Mucosa of descending colon (tissue), 3 donors: ENCODE measurements at places on chromosomes 2 and 18.
A peak's percentile ranks its signal among the peaks of the same experiment; 100 is the strongest.

- DNase-seq: no peak
Measured at GRCh38 chr2:135800513-135801460, 36.2 kb downstream of the LCT start.

DNA sequence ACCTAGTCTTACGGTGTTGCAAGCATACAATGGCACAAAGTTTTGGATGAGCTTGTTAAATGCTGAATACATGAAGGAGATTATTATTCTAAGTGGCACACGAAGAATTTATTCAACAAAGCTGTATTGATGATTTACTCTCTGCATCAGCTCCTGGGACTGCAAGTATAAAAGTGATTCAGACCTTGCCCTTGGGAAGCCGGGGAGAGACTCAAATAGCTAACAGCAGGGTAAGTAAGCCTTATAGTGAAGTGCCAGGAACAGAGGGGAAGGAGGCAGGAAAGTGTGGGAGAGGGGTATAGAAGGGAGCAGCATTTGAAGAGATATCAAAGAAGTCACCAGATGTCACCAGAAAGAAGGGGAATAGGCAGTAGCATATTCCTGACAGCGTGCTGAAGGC is 115.4 kb downstream of the MCFD2 start:
- no peak for DNase-seq

DNA sequence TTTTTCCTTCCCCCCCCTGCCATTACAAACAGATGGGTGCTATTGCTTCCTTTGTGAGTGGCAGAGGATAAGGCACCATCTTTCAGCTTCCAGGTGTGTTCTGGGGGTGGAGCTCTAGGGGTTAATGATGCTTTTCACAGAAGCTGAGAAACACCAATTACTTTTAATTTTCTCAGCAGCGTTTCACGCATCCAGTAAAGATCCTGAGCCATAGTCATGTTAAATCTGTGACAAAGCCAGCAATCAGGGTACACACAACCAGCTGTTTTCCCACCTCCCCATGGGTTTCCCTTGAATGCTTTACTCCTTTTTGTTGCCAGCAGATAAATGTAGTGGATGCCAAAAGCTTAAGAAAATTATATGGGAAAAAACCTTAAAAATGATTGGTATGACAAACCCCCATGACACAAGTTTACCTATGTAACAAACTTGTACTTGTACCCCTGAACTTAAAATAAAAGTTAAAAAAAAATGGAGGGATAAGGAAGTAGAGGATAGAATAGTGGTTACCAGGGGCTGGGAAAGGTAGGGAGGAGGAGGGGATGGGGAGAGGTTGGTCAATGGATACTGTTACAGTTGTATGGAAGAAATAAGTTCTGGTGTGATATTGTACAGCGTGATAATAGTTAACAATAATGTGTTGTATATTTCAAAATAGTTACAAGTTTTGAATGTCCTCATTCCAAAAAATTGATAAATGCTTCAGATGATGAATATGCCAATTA is 70.0 kb downstream of the ACOXL start:
- DNase-seq: no peak

- DNase-seq: no peak
Measured at GRCh38 chr2:206875701-206876100, 63.6 kb upstream of the CPO start.

DNA sequence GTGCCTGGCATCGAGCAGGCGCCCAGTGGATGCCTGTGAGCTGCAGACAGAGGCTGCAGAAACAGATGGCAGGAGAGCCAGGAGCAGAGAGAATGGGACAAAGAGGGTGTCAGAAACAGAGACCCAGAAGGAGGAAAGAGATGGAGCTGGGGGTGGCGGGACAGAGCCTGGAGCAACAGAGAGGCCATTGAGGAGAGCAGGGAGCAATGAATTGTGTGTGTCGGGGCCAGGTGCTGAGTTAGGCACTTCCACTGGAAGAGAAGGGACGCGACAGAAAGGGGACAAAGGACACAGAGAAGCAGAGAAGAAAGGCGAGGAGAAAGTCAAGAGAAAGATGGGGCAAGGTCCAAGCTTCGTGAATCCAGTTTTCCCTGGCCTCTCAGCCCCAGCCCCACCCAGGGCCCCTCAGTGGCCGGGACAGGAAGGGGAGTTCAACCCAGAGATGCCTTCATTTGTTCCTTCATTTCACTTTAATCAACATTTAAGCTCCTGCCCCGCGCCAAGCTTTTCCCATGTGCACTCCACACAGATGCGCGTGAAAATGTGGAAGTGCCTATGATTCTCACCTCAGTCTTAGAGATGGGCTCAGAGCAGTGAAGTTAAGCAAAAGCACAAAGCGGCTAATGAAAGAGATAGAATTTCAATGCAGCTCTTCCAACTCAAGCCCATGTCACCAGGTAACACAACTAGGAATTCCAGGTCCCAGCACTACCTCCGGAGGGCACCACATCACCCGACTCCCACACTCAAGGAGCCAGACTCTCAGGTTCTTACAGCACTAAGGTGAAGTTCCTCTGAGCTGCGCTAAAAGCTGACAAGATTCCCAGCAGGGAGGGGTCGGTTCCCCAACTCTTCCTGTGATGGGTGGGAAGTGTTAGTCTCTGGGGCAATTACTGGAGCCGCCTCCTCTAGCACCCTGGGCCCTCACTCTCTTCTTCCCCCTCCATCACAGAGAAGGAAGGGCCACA is 55.1 kb downstream of the TNS1 start:
- peak; percentile 32 for DNase-seq

GRCh38 chr18:30775629-30776028 is 266.9 kb downstream of the DSC3 start:
- DNase-seq: no peak

- DNase-seq: no peak
Measured at GRCh38 chr2:143190431-143190830, 61.2 kb downstream of the ARHGAP15 start.

GRCh38 chr2:38213619-38214167 is 137.7 kb upstream of the CYP1B1 start:
- no peak for DNase-seq

- no peak for DNase-seq
Measured at GRCh38 chr18:2961821-2962220, 51.1 kb downstream of the LPIN2 start.

DNA sequence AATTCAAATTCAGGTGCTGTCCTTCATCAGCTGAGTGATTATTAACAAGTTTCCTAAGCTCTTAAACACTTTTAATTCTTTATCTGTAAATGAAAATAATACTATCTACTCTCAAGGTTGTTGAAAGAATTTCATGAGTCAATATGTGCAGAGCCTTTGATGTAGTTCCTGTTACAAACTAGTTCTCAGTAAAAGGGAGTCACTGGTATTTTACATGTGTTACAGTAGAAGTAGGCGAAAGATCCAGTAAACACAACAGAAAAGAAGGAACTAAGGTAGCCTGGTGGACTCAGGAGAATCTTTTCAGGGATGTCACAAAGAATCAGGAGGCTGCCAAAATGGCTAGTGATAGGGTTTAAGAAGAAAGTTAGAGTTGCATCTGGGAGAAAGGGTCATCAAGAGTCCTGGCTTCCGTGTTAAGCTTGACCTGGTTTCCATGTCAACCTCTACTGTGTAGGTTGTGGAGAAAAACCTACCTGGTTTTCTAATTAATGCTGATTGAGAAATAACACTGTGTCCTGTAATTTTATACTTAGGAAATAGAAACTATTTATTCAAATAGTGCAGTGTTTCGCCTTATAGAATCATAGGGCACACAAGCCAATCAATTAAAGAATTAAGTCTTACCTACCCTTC is 58.3 kb upstream of the TRIB2 start:
- DNase-seq: no peak

DNA sequence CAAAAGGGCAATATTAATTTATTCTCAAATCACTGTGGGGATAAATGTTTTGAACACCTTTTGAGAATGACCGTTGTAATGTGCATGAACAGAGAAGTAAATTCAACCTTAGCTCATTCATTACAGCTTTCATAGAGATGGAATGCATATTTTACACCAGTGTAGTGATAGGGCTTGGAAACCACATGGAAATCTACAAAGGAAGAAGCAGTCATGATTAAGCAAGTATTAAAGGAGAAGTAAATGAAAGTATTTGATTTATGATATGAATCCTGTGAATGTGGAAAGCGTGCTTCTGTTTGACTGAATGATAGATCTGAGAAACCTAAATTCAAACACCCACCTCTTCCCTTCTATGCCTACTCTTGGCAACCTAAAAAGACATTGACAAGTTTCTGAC is 64.7 kb downstream of the CDH7 start:
- no peak for DNase-seq

DNA sequence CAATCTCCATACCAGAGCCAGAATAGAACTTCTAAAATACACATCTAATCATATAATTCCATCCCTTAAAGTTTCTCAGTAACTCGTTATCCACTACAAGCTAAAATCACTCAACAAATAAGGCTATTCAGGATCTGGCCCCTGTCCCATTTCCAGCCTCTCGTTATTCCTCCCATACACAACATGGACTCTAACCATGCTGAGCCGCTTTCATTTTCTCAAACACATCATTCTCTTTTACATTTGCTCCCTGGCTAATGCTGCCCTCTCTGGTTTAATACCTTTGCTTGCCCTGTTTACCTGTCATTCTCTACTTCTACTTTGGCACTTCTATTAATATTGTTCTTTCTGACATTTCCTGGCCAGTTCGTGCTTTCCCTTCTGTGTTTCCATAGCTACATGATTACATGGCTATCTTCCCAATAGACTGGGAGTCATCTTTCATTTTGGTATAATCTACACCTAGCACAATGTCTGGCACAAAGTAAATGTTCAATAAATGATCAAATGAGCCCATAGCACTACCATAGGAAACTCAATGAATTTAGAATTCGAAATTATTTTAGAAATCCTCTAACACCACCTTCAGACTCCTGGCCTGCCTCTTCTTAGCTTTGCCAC is 163.6 kb upstream of the VRK2 start:
- no peak for DNase-seq

GRCh38 chr18:5253910-5254309 is 41.6 kb downstream of the ZBTB14 start:
- no peak for DNase-seq

DNA sequence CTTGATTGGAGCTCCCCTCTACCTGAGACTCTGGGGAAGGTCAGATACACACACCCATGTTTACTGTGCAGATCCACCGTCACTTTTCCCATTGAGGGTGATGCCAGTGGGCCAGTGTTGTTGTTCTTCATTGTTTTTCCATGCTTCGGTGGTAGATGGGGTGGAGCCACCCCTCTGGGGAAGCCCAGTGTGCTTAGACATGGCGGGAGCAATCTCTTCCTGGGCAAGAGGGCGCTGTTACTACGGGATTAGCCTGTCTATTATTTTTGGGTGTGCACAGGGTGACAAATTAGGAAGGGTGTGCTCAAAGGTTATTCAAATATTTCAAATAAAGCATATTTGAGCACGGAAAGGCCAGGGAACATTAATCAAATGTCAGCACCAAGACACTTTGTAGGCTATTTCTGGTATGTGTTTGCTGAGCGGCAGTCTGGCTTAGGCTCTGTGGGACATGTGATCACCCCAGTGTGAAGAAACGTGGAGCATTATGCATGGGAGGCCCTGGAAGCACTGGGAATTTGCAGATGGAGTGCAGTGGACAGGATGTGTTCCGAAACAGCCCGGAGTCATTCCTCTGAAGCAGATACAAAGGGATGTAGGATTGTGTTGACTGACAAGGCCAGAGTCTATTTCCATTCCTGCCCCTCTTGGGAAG is 34.8 kb upstream of the SMIM21 start:
- DNase-seq: no peak

DNA sequence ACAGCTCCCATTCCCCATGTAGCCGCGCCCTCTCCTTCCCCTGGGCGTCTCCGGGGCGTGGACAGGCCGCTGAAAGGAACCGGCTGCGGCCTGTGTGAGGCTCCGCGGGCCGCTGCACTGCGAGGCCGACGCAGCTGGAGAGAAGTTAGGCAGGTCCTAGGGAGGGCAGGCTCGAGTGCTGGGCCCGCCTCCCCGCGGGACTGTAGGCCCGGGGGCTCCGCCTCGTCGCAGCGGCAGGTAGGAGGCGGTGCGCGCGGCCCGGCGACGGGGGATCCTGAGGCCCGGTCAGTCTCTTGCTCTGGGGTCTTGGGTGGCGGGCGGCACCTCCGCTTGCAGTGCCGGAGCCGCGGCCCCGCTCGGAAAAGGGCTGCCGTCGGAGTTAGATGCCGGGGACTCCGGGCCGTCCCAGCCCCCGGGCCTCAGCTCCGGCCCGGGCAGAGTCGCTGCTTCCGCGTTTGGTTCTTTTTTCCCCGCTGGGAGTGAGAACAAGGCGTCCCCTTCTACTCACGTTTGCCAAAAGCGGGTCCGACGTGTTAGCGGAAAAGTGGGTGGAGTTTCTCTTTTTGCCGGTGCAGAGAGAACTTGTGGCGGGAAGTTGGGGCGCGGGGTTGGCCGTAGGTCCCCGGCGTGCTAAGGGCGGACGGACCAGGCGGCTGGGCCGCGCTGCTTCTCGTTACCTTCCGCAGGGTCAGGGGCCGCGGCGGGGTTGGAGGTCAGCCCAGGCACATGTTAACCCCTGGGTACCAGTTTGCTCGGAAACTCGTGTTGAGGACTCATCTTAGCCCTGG is at the start of gene VRK2:
TSS of gene VRK2 (plus strand) at position 222 of the 788 bp plus-strand sequence. CDS start 2,026 bp downstream, outside the sequence.
- DNase-seq: peak; percentile 95

- no peak for DNase-seq
Measured at GRCh38 chr2:215171151-215171550, 32.7 kb upstream of the ABCA12 start.

- DNase-seq: peak; percentile 97
Measured at GRCh38 chr2:64646007-64646880, 7.5 kb downstream of the SERTAD2 start.

DNA sequence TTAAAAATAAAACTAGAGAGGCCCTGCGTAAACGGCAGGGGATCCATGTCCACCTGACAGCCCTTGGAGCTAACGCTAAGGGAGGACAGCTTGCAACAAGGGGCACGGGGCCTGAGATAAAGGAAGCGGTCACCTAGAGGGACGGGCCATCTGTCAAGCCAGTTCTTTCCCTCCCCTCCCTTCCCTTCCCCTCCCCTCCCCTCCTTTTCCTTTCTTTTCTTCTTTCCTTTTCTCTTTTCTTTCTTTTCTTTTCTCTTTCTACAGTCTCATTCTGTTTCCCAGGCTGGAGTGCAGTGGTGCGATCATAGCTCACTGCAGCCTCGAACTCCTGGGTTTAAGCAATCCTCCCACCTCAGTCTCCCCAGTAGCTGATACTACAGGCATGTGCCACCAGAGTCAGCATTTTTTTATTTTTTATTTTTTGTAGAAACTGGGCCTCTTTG is 34.5 kb upstream of the CTAGE1 start:
- peak; percentile 29 for DNase-seq
